Daoy (cell line): ENCODE measurements at places on chromosomes 2 and 18.

- peak; percentile 95 for DNase-seq
Measured at GRCh38 chr2:233210843-233211547, 40.5 kb upstream of the ATG16L1 start.

- peak; percentile 9 for DNase-seq
Measured at GRCh38 chr18:79857082-79857671, 59.4 kb downstream of the KCNG2 start.

- peak; percentile 77 for DNase-seq
Measured at GRCh38 chr2:225120186-225120585, 77.9 kb upstream of the DOCK10 start.

DNA sequence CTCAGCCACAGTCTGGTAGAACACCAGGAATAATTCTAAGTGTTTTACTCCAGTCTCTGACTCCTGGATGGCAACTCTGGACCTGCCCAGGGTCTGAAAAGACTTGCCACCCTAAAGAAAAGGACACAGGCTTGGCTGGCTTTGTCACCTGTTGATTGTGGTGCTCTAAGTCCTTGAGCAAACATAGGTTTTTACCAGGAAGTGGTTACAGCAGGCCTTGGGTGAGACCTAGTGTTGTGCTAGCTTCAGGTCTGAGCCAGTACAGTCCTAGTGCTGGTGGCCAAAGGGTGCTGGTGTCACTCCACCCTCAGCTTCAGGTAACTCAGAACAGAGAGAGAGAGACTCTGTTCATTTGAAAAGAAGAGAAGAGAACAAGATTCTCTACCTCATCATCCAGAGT, 1239.4 kb upstream of the CRIM1 start:
- DNase-seq: no peak

DNA sequence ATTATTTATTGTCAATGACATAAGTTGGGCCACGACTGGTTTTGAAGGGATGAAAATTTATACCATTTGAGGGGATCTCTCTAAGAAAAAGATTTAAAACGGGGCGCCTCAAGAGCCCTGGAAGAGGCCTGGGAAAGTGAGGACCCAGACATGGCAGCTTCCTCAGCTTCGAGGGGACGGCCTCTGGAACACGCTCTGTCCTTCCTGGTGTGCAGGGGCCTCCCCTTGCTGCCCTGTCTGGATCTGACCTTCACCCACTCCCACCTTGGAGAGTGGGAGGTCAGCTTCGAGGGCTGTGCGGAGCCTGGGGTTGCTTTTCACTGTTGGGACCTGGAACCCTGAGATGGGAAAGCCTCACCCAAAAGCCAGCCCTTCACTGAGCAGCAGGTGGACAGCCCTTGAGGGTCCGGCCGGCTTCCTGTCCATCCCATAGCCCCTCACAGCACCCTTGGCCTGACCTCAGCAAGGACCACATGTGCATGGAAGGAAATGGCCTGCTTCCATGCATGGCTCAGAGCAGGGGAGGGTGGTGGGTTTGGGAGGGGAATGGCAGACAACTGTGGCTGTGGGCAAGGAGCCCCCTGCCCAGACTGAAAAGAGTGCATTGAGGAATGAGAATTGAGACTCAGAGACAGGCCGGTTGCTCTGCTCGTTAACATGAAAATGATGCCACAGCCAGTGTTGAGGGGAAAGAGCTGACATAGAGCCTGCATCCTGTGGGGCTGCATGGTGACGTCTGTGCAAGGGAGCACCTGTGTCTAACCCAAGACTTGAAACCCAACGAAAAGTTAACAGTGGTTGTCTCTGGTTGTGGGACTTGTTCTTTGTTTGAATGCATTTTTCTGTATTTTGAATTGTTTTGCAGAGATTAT, 16.3 kb downstream of the FBLN7 start:
- DNase-seq: no peak

DNA sequence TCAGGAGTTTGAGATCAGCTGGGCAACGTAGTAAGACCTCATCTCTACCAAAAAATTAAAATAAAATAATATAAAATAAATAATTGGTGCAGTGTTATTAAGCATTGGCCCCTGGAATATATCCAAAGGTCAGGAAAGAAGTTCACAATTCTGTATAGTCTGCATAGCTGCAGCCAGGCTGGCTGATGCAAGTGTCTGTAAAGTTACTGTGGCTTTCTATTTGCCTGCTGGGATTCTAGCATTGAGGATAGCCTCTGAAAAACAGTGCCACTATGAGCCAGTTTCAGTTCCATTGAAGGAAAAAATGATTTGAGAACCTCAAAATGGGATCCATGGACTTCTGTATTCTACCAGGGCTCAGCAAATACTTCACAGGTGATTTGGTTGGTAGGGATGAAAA, 208.6 kb downstream of the PARD3B start:
- no peak for DNase-seq

- peak; percentile 11 for DNase-seq
Measured at GRCh38 chr2:69083235-69083748, 70.3 kb downstream of the ANTXR1 start.

- DNase-seq: no peak
Measured at GRCh38 chr18:59743566-59743965, 46.3 kb upstream of the CCBE1 start.

DNA sequence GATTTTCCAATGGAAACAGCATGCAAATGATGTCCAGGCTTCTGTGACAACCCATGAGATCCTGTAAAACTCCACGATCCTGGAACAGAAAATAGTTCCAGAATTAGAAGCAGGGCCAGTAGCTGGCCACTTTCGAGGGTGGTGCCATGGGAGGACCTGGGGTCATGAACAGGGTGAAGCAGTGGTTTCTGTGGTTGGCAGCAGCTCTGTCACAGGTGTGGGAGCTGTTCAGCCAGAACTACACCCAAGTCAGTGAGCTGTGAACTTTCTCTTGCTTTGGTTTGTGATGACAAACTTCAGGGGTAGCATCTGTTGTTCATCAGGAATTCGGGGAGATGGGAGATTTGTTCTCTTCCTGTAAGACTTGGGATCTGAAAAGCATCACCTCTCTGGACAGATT, 314.4 kb upstream of the NT5C1B start:
- no peak for DNase-seq

DNA sequence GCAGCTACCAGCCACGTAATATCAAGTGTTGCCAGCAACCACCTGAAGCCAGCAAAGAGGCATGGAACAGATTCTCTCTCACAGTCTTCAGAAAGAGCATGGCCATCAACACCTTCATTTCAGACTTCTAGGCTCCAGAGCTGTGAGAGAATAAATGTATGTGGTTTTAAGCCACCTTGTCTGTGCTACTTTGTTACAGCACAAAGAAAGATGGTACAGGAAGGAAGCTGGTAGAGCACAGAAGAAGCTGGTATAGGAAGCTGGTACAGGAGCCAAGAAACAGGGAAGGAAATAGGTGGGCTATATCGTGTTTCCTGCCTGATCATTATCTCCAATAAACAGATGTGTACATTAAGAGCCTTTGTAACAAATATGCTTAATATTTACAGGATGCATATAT, 217.4 kb downstream of the DPP10 start:
- DNase-seq: no peak

DNA sequence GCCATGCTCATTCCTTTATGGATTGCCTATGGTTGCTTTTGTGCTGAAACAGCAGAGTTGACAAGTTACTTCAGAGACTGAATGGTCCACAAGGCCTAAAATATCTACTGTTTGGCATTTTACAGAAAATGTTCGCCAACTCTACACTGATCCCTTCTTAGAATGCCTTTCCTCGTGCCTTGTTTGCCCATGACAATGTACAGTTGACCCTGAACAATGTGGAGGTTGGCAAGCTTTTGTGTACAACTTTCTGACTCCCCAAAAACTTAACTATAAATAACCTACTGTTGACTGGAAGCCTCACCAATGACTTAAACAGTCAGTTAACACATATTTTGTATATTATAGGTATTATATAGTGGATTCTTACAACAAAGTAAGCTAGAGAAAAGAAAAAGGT, 361.4 kb downstream of the EPHA4 start:
- DNase-seq: no peak

DNA sequence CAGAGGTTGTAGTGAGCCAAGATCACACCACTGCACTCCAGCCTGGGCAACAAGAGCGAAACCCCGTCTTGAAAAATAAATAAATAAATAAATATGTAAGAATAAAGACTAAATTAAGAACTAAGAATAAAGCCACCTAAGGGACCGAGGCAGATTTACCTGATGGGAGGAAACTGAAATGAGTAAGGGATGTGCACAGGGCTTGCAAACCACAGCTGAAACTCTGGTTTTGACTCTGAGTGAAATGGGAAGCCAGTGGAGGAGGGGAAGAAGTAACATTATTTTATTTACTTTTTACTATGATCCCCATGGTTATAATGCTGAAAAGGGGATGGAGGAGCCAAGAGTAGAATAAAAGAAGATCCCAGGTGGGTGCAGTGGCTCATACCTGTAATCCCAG, 107.3 kb downstream of the CABYR start:
- DNase-seq: no peak

DNA sequence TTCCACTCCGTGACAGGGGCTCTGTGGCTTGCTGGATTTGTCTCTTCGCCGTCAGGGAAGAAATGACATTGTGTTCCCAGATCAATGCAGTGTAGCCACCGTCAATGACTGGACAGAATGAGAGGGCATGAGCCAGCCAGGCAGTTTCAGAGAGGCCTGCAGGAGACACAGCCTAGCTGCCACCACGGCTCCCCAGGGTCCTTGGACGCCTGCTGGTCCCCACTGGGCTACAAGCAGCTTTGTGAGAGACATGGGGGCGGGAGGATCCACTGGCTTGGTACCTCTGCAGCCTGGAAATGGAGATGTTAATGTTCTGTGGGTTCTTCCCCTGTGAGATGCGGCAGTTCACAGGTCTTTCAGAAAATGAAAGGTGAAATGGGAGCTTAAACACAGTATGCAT, 12.1 kb upstream of the AMER3 start:
- DNase-seq: no peak

DNA sequence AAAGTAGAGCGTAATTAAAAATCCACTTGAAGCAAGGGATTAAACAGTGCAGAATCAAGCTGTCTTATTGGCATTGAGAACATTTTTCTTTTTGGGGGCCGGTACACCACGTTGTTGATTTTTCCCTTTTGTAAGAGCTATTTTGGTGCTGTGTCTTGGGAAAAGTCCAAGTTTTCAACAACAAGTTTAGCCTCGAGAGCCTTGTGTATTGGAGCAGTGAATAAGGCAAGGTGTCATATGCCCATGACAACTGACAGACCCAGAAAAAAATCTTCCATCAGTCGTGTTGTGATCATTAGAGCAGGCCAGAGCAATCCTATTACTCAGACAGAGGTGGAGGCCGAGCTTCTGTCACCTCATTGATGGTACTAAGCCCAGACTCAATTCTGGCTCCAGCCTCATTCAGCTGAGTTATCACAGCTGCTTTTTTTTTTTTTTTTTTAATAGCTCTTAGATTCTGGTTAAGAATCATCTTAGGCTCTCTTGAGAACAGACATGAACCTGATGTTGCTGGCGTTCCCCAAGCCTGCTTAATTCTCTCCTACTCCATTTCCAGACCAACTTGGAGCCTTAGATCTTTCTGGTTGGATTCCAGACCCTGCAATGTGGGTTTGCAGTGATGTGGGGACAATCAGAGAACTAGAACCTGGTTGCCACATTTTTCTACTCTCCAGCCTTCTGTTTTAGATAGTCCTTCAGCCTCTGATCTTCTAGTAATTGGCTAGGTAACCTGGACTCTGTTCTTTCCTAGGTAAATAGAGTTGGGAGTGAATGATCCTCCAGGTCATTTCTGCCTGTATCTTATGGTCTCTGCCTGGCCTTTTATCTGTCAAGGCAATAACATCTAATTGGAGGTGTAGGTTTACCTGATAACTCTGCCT, 43.1 kb downstream of the MOGAT1 start:
- DNase-seq: no peak

DNA sequence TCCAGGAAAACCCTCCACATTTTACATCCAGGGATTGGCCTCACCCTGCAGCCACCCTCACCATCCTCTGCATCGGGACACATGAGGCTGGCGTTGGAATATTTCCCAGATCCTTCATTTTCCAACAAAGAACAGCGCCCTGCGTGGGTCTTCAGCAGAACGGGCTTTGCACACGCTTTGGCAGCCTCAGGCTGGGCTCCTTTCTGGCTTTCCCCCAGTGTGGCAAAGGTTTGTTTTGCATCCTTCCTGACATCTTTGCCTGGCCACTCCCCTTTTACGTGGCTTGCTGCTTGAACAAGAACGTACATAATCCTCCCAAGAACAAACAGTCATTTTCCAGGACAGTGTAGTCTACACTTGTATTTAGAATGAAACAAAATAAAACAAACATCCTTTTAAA, 25.6 kb upstream of the GREB1 start:
- no peak for DNase-seq

DNA sequence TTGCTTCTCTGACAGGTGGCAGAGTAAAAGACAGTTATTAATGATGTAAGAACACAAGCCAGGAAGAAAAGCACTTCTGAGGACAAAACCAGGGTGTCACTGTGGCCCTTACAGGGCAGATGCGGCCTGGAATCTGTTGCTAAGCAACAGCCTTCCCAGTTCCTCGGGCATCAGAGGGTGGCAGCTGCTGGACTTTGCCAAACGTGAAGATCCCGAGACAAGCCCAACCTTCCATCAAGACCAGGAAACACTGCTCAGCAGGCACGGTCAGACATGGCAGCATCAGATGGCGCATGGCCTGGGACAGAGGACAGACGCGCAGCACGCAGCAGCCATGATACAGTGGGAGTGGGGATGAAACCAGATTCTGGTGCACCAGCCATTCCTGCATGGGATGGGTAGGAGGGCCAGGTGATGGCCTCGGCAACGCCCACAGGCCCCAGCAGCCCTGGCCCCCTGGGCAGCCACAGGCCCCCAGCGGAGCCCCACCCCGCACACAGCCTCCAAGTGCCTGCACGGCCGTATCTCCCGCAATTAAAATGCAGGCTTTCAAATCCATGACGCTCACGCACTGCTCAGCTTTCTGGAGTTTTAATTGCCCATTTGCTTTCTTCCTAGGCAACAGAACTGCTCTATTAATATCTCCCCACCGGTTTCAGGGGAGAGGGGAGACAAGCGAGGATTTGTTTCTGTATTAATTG, 89.0 kb downstream of the EIPR1 start:
- no peak for DNase-seq

GRCh38 chr18:3048820-3049349, 35.9 kb upstream of the LPIN2 start:
- no peak for DNase-seq

- no peak for DNase-seq
Measured at GRCh38 chr2:8535469-8535795, 146.4 kb upstream of the ID2 start.
